ENCODE measurements at places on chromosomes 5 and 9.

- no peak for DNase-seq
Measured at GRCh38 chr5:135360278-135361274, 38.5 kb downstream of the MACROH2A1 start.

GRCh38 chr5:141799507-141800167 lies 78.6 kb downstream of the PCDH1 start:
- DNase-seq = no peak

DNA sequence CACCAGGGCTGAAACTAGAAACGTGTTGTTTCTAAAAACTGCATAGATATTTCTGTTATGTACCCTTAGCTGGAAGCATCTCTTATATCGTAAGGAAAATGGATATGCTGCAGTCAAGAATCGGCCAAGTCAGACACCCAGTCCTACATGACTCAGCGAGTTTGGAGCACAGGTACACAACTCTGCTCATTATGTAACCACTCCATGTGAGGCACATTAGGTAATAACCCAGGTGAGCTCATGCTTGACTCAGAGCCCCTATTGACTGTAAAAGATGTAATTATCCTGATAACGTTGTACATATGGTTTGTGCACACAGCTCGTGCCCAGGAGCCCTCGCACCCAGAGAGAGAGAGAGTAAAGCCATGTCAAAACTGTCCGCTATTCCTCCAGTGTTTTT lies 593.7 kb upstream of the ACO1 start:
- DNase-seq = no peak

DNA sequence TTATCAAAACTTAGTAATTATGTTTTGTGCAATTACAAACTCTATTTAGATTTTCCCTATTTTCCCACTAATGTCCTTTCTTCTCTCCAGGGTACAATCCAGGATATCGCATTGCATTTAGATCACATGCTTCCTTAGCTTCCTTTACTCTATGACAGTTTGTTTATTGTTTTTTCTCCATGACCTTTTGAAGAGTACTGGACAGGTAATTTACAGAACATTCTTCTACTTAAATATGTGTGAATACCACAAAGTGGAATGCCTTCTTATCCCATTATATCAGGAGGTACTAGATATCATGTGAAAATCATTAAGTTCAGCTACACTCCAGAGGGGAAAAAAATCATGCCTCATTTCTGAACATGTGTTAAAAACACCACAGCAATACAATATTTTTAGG lies 776.6 kb upstream of the CDH9 start:
- no peak for DNase-seq

DNA sequence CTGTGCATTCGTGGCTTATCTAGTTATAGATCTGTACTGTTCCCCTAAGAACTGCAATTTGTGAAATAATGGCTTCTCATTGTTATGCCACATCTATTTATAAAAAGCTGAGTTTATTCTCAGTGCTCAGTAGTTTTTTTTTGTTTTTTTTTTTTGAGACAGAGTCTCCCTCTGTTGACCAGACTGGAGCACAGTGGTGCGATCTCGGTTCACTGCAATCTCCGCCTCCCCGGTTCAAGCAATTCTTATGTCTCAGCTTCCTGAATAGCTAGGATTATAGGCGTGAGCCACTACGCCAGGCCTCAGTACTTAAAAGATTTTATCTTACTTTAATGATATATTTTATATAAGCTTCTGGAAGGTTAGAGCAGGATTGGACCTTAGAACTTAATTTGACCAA lies 19.0 kb downstream of the SEC61B start:
- no peak for DNase-seq

GRCh38 chr5:64759960-64760660 lies 8.4 kb downstream of the SREK1IP1 start:
- DNase-seq = no peak

- DNase-seq = no peak
Measured at GRCh38 chr5:150255659-150256409, 33.7 kb downstream of the CAMK2A start.

GRCh38 chr5:68087866-68088265 lies 127.7 kb upstream of the PIK3R1 start:
- DNase-seq = no peak

- DNase-seq = no peak
Measured at GRCh38 chr5:33059081-33059480, 348.0 kb downstream of the NPR3 start.

DNA sequence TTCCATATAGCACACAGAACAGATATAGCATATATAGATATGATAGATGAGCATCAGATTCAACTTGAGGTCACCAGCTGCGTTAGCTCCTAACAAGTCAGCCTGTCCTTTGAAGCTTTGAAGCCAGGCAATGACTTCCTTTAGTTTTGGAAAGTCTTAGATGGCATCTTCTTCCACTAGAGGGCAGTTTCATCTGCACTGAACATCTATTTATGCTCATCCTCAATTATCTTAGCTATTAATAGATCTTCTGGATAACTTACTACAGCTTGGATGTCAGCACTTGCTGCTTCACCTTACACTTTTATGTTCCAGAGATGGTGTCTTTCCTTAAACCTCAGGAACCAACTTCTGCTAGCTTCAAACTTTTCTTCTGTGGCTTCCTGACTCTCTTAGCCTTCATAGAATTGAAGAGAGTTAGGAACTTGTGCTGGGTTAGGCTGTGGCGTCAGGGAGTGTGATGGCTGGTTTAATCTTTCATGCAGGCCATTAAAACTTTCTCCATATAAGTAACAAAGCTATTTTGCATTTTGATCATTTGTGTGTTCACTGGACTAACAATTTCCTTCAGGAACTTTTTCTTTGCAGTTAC lies 1401.4 kb downstream of the EFNA5 start:
- DNase-seq = no peak

DNA sequence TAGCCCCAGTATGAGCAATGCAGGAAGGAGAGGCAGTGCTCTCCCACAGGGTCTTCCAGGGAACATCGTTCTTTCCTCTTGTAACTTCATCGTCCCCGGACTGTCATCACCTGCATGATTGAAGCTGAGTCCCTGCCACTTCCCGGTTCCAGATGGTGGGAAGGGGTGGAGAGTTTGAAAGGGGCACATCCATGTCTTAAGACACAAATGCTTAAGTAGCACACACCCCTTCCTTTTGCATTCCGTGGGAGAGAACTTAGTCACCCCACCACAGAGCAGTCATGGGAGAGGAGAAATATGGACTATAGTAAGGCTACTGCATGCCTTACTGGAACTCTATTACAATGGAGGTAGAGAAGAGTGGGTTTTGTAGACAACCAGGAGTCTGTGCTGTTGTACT lies 165.3 kb upstream of the GAS1 start:
- DNase-seq = no peak

DNA sequence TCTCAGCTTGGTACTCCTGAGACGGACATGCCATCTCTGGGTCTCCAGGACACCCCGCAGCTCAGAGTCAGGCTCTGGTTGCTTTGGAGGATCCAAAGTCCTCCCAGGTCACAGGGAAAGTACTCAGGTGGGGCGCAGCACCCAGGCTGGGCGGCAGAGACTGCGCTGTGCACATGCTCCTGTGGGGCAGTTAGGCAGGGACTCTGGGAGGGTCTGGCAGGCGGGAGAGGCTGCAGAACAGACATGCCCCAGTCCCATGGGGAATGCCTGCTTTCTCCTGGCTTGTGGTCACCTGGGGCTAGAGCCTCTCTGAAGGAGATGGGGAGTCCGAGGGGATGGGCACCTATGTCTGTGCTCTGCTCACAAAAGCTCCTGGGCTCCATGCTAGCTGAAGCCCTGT lies 45.3 kb upstream of the ITGA2 start:
- no peak for DNase-seq

DNA sequence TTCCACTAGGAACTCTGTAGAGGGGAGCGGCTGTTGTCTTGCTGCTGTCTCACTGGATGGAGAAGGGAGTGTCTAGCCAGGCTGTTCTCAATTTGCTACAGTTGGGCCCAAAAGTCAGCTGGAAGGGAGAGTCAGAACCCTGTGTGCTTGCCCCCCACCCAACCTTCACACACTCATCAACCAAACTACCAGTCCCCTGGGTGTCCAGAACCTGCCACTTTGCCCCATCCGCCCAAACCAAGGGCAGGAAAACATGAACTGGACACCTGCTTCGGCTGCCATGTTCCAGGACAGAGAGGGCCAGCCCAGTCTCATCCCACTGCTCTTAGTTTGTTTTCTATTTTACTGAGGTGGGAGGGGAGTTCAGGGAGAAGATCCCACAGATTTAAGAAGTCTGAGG lies 82.1 kb downstream of the S1PR3 start:
- DNase-seq = no peak

DNA sequence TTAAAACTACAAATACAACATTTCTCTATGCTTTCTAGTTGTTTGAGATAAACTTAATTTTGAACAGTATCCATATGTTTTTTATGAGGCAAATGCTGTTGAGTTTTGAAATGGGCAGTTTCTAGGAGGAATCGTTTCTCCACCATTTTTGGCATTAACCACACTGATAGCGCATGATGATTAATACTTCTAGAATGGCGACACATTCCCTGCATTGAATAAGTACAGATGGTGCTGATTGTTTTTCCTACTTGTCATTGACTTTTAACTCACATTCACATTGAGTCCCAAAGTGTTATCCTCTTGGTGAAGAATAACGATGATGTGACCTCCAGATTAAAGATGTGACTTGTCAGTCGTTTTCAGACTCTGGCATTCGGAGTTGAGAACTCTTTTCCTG lies 6.5 kb upstream of the CCDC192 start:
- no peak for DNase-seq

GRCh38 chr9:136950656-136951276 lies 1.3 kb upstream of the LCN12 start:
- no peak for DNase-seq

- no peak for DNase-seq
Measured at GRCh38 chr5:52830650-52831049, 42.9 kb downstream of the ITGA1 start.

DNA sequence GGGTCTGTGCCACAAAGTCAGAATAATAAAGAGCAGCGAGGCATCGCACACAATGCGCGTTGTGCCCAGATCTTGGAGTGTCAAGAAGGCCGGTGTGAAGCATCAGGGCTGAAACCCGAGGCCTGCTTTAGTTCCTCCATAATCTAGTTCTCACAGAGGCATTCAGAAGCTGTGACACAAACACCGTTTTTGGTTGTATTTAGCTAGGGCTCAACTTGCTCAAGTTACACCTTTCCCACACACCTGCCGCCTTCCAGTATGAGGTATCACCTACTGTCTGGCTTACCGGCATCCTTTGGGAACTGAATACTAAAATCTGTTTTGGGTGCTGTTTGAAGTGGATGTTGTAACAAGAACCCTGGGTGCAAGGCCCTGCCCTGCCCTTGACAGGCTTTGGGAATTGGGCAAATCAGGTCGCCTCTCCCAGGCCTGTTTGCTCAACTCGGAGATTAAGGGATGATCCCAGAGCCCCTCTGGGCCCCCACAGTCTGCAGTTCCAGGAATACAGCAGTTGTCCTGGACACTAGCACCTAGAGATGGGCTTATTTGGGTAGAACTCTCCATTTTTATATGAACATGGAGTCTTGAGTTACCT lies 27.0 kb downstream of the SLC25A25 start:
- no peak for DNase-seq

DNA sequence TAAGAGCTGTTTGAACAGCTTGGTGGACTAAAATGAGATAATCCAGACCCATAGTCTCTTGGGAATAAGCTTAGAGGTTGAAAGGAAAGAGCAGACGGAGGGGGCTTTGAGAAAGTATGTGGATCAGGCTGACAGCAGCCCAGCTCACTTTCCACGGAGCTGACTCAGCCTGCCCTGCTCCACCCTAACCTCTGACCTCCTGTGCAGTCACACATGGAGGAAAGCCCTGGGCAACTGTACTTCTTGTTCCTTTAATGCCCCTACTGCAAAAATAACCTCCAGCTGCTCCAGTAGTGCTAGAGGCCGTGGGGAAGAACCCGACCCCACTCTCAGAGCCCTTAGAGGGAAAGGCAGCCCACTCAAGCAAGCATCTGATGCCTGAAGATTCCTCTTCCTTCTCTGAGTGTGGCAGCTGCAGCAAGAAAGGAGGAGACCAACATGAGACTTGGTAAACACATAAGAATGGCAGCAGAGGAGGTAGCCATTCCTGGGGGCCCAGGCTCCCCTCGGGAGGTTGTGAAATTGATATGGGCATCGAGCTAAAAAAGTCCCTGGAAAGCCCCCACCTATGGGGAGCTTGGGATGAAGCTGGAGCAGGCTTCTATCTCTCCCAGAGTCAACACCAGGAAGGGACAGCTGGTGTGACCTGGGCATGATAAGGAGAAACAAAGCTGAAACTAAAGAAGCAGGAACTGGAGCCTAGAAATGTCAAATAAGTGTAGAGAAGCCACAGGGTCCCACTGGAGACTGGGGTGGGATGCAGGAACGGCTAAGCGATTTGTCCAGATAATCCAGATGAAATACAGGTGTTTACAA lies 204.3 kb downstream of the PIK3R1 start:
- DNase-seq = no peak

- DNase-seq = no peak
Measured at GRCh38 chr9:3955305-3955687, 344.6 kb downstream of the GLIS3 start.

DNA sequence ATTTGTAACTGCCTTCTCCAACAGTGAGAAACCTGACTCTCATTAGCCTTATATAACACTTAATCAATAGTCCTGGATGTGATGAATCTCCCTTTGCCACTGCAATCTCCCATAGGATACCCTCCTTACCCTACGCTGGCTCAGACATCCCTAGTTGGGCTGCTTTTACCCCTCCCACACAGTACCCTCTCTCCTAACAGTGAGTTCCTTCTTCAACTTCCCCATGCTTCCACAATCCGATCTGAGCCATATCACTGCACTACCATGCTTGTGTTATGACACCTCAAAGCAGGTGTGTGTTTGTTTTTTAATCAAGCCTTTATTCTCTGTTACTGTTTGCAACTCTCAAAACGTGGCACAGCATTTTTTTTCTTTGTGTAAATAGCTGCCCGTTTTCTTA lies 60.5 kb upstream of the C9orf72 start:
- no peak for DNase-seq

DNA sequence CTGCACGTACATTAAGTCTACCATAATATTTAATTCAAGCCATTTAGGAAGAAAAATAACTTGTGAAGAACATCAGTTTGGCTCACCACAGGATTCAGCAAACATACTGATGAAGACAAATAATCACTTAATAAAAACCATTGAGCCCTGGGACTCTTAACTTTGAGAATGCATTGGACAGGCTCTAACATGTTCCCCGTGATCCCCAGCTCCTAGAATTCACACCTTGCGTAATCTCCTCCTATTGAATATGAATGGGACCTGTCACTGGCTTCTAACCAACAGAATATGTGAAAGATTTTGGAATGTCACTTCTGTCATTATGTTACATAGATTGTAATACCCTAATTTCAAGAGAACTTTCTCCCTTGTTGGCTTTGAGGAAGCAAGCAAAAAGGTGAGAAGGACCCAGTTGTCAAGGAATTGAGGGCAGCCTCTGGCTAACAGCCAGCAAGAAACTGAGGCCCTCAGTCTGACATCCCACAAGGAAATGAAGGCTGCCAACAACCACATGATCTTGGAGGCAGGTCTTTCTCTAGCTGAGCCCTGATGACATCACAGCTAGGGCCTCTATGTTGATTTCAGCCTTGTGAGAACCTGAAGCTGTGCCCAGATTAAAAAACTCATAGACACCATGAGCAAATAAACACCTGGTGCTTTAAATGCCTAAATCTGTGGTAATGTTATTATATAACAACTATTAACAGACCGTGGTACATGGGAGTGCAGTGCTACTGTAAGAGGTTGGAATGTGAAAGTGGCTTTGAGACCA lies 433.2 kb downstream of the SEMA5A start:
- no peak for DNase-seq

- DNase-seq = no peak
Measured at GRCh38 chr9:90198956-90199355, 443.7 kb downstream of the DIRAS2 start.
